ENCODE measurements at places on chromosomes 7 and 10.

GRCh38 chr7:48595756-48596155 lies 328.6 kb upstream of the CDC14C start:
- DNase-seq = no peak

- no peak for DNase-seq
Measured at GRCh38 chr7:2499181-2499580, 20.4 kb upstream of the LFNG start.

DNA sequence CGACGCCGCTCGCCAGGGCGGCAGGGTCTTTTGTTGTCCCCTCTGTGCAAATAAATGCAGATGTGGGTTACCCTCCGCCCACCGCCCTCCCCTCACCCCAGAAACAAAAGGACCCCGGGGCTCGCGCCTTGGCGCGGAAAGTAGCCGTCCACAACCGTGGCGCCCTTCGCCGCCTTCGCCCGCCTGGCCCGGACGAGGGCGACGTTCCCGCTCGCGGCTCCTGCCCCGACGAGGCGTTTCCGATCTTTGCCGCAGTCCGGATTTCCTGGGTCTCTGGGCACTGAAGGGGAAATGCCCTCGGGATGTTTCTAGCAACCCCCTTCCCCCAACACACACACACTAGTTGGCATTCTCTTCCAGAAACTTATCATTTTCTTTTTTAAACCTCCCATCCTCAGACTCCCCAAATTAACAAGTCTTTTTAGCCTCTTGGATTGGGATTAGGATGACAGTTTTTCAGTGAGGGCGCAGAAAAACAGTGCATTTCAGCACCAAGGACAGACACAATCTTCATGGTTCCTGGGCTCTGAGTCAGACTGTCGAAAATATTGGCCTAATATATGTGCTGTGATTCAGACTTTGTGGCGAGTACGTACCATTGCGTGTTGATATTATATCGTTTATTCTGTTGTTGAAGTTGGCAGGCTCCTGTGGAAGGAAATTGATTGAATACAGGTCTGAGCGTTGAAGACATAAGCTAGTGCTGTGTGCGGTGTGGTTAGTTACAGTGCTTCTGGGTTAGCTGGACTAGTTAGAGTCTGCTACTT lies 771 bp downstream of the PHYHIPL start:
- DNase-seq = peak; percentile 21

DNA sequence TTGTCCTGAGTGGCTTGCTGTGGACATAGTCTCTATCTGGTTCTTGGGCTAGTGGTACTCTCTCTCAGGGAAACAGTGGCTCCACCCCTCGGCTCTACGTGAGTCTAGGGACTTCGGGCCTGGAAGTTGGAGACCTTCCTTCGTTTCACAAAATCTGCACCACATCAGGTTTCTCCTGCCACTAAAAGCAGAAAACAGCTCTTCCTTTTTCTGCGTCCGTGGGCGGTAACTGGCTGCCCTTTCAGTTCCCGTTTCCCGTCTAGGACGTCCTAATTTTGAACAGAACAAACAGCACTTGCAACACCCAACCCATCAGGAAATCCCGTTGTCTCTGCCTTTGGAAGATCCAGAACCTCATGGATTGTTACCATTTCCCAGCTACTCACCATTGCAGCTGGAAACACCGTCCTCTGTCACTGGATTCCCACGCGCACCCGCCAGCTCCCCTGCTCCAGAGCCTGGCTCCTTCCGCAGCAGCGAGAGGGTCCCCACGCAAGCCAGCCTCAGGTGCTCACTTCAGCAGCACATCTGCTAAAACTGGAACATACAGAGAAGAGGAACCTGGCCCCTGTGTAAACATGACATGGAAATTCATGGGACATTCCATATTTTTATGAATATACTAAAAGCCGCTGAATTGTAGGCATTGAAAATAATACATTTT lies 311.4 kb upstream of the AKR1E2 start:
- no peak for DNase-seq

- no peak for DNase-seq
Measured at GRCh38 chr7:101288439-101288838, 33.2 kb downstream of the IFT22 start.

- DNase-seq = no peak
Measured at GRCh38 chr7:1240517-1241257, 8.0 kb downstream of the UNCX start.

DNA sequence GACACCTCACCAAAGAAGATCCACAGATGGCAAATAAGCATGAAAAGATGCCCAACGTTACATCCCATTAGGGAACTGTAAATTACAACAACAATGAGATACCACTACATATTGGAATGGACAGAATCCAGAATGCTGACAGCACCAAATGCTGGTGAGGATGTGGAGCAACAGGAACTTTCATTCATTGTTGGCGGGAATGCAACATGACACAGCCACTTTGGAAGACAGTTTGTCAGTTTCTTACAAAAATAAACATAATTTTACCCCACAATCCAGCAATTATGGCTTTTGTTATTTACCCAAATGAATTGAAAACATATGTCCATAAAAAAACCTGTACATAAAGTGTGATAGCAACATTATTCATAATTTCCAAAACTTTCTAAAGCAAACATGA lies 176.8 kb downstream of the C7orf25 start:
- no peak for DNase-seq

- DNase-seq = no peak
Measured at GRCh38 chr7:108093341-108093740, 36.8 kb downstream of the LAMB4 start.

DNA sequence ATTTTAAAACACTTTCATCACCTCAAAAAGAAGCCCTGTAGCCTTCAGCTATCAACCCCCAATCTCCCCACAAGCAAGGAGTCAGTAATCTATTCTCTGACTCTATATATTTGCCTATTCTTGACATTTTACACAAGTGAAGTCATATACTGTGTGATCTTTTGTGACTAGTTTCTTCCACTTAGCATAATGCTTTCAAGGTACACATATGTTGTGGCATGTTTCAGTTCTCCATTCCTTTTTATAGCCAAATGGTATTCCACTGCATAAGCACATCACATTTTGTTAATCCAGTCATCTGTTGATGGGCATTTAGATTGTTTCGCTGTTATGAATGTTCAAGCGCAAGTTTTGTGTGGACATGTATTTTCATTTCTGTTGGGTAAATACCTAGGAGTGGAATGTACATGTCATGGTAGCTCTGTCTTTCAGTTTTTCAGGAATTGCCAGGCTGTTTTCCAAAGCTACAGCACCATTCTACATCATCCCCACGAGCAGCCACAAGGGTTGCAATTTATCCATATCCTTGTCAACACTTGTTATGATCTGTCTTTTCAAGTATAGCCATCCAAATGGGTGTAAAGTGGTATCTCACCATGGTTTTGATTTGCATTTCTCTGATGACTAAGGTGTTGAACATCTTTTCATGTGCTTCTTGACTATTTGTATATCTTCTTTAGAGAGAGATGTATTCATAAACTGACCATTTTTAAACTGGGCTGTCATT lies 405.6 kb downstream of the KCNMA1 start:
- DNase-seq = no peak

- no peak for DNase-seq
Measured at GRCh38 chr7:108261560-108262255, 131.5 kb upstream of the LAMB4 start.

DNA sequence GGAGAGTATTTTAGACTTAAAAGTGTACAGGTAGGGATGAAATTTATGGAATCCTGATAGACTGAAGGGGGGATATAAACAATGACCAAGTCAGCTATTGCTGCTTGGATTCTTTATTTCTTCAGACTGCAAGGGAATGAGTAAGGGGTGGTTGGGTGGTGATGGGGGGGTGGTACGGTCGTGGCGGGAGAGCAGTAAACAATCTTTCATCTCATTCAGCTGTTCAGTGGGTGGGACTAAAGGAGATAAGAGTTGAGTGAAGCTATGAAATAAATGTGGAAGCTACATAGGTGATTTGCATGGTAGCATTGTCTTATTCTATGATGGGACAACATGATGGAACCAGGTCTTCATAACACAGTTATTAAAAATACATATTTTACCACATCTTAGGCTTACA lies 1.8 kb downstream of the SEPTIN7 start:
- no peak for DNase-seq

GRCh38 chr10:128062881-128063563 lies 63.2 kb downstream of the MKI67 start:
- no peak for DNase-seq

- peak; percentile 93 for DNase-seq
Measured at GRCh38 chr10:125035136-125035535, 93.2 kb downstream of the ZRANB1 start.

- DNase-seq = no peak
Measured at GRCh38 chr7:43648473-43649406, 65.8 kb downstream of the STK17A start.

- DNase-seq = no peak
Measured at GRCh38 chr7:71466448-71467145, 334.7 kb downstream of the GALNT17 start.

GRCh38 chr7:157490465-157490912 lies 153.7 kb downstream of the DNAJB6 start:
- no peak for DNase-seq
